ENCODE measurements at places on chromosomes 1 and 21.

- no peak for DNase-seq
These were observed 1.2 kb downstream of the MFN2 start for GRCh38 chr1:11981378-11982009.

DNA sequence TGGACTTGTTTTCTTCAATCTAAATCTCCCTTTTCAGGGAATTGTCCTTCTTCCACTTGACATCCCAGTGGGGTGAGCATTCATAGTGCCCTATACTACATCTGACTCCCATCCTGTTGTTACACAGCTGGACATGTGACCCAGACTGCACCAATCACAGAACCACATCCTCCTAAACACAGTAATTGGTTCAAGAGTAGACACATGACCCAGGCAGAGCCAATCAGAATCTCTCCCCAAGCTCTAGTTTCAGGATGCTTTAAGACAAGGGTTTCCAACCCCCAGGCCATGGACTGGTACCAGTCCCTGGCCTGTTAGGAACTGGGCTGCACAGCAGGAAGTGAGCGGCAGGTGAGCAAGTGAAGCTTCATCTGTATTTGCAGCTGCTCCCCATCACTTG, 5.6 kb upstream of the DDOST start:
- DNase-seq = no peak

DNA sequence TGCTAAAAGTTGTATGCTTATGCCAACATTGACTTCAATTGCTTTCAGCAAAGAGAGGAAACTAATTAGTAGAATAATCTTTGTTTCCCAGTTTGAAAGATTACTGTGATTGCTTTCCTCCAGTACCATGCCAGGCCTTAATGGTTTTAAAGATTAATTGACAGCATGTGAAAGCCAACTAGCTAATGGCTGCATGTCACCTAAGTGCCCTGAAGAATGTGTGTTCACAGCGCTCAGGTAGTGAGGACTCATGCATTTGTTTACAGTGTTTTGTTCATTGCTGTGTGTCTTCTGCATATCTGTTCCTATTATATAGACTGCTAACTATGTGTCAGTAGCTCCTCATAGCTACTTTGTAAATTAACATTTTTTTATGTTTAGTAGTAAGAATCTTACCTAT, 335.6 kb downstream of the LRRIQ3 start:
- no peak for DNase-seq

GRCh38 chr1:54927472-54928240, 40.7 kb upstream of the DHCR24 start:
- DNase-seq = no peak

- no peak for DNase-seq
These were observed 18.7 kb downstream of the C1orf198 start for GRCh38 chr1:230849451-230850224.

GRCh38 chr1:80846966-80847365, 953.8 kb upstream of the ADGRL2 start:
- no peak for DNase-seq

GRCh38 chr1:41588334-41588875, 103.9 kb upstream of the EDN2 start:
- no peak for DNase-seq

- no peak for DNase-seq
These were observed 258.5 kb downstream of the FOXD2 start for GRCh38 chr1:47696404-47696736.

DNA sequence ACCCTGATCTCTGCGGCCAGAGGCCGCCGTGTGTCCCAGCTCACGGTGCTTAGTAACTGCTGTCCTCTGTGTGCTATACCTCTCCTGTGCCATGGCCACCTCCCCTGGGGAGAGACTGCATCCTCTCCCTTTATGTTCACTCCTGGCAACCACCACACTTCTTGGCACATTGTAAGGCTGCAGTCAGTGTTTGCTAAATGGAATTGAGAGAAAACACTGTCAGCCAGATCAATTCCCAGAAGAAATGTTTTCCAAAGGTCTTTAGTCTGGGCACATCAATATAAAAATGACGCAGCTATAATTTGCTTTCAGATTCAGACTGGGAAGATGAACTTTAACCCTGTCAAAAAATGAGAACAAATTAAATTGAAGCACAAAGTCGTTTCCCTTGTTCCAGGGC, 96.8 kb downstream of the BEND5 start:
- no peak for DNase-seq

DNA sequence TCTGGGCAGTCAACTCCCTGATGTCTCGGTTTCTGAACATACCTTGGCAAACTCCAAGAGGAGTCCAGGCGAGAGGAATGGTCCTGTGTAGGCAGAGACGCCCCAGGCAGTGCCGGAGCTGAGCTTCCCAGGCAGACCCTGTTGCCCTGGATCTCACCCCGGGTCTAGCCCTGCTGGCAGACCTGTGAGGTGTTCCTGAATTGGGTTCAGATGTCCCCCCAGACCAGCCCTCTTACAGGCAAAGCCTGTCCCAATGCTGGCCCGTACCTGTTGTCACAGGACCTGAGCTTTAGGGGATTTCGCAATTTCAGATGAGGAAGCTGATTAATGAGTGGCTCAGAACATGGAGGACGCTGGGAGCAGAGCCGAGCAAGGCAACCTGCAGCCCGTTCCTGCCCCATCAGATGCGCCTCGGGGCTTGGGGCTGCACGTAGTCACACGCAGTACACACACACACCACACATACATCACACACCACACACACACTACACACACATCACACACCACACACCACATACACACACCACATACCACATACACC, 38.5 kb upstream of the PDE9A start:
- no peak for DNase-seq

DNA sequence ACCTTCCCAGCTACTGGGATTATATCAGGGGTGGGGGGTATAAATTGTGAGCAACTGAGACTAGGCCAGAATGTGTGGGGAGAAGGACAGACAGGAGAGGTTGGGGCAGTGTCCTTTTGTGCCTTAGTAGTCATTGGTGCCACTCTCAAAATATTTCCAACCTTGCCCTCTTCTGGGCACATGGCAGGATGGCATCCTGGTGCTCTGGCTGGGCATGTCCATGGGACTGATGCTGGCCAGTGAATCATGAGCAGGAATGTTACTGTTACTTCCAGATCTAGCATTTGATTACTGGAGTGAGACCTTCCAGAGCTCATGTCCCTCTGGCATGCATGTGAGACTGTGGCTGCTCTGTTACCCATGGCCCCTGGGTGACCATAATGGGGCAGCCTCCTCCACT, 151.2 kb downstream of the MATN1 start:
- no peak for DNase-seq

- no peak for DNase-seq
These were observed 2.8 kb upstream of the LSM10 start for GRCh38 chr1:36400514-36400824.

DNA sequence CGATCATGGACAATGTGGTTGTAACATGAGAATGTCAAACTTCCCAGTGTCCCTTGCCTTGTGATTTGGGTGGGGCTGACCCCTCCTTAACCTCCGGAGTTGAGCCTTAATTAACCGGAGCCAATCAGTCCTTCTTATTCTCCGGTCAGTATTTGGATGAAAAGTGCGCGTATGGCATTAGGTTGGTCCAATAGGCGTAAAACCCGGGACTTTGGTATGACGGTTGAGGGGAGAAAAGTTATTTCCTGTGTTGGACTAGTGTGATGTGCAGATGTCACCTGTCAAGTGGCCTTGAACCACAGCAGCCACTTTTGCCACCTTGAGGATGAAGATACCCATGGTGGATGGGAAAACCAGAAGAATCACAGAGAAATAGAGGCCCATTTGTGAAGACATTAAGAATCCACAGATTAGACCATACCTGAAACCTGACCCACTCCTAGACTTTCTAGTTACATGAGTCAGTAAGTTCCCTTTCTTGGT, 5.1 kb downstream of the PAFAH2 start:
- DNase-seq = no peak

GRCh38 chr1:16139473-16139962, 16.4 kb downstream of the EPHA2 start:
- no peak for DNase-seq
